Spleen (tissue), 13 donors: ENCODE measurements at places on chromosomes 13 and 19.
A peak's percentile ranks its signal among the peaks of the same experiment; 100 is the strongest.

- H3K36me3 ChIP-seq: no peaks in the 10 kb centered on the region
- no peaks in the 10 kb centered on the region for H3K27me3 ChIP-seq
- H3K27ac ChIP-seq: no peak overlapping the region
Measured at GRCh38 chr13:34076943-34077703, 259.2 kb downstream of the RFC3 start.

DNA sequence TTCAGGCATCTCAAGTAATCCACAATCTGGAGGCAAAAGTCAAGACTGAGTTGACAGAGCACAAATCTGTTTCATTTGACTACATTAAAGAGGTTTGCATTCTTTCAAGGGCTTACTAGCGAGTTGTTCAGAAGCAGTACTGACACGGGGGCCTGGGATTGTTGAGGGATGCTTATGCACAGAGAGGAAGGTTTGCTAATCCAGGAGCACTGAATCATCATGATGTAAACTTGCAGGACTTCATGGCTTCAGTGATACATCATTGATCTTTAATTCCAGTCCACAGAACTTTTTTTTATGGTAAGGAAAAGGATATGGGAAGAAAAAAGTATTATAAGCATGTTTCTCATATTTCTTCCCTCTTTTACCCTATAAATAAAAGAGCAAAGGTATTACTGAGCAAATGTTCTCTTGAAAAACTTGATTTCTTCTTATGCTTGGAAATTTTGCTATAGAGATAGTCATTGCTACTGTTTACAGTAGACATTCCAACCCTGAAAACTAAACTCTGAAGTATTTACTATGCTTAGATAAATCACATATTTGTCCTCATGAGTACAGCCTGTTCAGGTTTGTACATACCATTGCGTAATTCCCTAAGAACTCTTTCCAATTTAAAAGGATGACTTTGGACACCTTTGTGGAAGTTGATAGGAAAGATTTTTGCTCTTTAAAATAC lies 65.8 kb upstream of the KPNA3 start:
- H3K36me3 ChIP-seq: no peaks in the 10 kb centered on the region
- no peaks in the 10 kb centered on the region for H3K4me1 ChIP-seq
- DNase-seq: no peak
- H3K27ac ChIP-seq: no peak overlapping the region
- no peaks in the 10 kb centered on the region for H3K27me3 ChIP-seq

- H3K36me3 ChIP-seq: no peaks in the 10 kb centered on the region
- DNase-seq: no peak
- no peak overlapping the region for H3K27ac ChIP-seq
Measured at GRCh38 chr13:36804588-36804987, 14.4 kb upstream of the RFXAP start.

DNA sequence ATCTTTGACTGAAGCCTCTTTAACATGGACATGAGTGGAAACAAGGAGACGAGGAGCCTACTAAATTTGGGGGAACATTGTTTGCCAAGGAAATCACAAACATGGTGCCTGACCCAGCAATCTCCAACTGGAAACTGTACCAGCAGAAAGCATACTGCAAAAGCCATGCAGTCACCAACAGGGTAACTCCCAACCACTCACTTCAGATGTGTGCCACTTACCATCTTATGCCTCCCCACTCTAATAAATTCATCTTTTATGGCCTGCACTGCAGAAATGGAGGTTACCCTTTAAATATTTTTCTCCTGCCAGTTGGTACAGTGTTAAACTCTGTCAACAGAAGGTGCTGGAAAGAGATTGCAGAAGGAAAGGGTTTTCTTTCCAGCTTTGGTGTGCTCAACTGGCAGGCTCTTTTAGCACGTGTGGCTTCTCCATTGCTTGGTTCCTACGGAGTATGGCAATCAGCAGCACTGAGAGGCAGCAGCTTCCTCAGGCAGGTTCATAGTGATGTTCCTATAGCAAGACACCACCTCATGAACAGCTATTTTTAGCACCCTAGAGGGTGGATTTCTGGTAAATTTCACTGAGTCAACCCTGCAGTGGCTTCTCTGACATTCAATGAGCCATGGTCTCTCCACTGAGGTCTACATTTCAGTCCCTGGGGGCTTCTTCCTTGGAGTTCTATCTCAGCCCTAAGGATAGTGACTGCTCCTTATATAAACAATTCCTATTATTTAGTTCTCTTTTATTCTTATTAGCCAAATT lies 21.4 kb downstream of the MIR17HG start:
- no peak overlapping the region for H3K27ac ChIP-seq
- no peaks in the 10 kb centered on the region for H3K27me3 ChIP-seq
- no peaks in the 10 kb centered on the region for H3K4me1 ChIP-seq
- DNase-seq: no peak

- H3K4me3 ChIP-seq: no peak overlapping the region
- H3K4me1 ChIP-seq: peaks cover 36% of the 10 kb centered on the region
- H3K27me3 ChIP-seq: peaks cover 28% of the 10 kb centered on the region
- DNase-seq: peak; percentile 83
- peak overlapping the region; percentile 89 for H3K27ac ChIP-seq
Measured at GRCh38 chr13:33353210-33353609, 67.7 kb upstream of the STARD13 start.

- no peak overlapping the region for H3K4me3 ChIP-seq
- H3K4me1 ChIP-seq: peaks cover 28% of the 10 kb centered on the region
- no peak for DNase-seq
- H3K27ac ChIP-seq: no peak overlapping the region
- H3K27me3 ChIP-seq: no peaks in the 10 kb centered on the region
- H3K36me3 ChIP-seq: peaks cover 3% of the 10 kb centered on the region
Measured at GRCh38 chr19:13909430-13909829, 3.4 kb downstream of the CC2D1A start.

GRCh38 chr19:34393629-34394028 lies 10.6 kb upstream of the PDCD2L start:
- H3K27ac ChIP-seq: no peak overlapping the region
- no peak for DNase-seq
- H3K36me3 ChIP-seq: peaks cover 100% of the 10 kb centered on the region
- no peaks in the 10 kb centered on the region for H3K27me3 ChIP-seq

DNA sequence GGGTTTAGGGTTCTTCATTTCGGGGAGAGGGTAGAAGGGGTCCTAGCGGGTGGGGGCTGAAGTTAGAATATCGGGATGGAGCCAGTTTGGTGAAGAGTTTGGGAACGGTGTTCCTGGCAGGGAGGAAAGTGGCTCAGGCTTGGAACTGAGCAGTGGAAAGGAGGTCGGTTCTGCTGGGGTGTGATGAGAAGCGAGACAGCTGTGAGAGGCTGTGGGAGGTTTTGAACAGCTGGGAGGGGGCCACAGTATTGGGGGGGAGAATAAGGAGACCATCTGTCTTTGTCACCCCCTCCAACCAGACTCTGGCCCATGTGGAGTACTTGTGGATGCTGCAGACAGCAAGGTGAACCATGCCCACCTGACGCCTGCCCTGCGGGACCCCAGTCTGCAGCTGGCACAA lies 1.0 kb upstream of the TM6SF2 start:
- no peak for DNase-seq
- peaks cover 6% of the 10 kb centered on the region for H3K4me1 ChIP-seq
- H3K36me3 ChIP-seq: peaks cover 45% of the 10 kb centered on the region
- no peak overlapping the region for H3K27ac ChIP-seq

GRCh38 chr19:44356383-44357111 lies at the start of gene ZNF112:
ZNF112 (minus strand) TSS chr19:44356680; CDS start chr19:44340539, 16,141 bp downstream.
- H3K27ac ChIP-seq: peak within 1 kb of the TSS; percentile 48
- peak within 1 kb of the TSS; percentile 56 for H3K4me3 ChIP-seq
- DNase-seq: peak; percentile 85
- no peaks in the 10 kb centered on the region for H3K4me1 ChIP-seq
- H3K36me3 ChIP-seq: no peaks in the 10 kb centered on the region
- no peaks in the 10 kb centered on the region for H3K27me3 ChIP-seq

DNA sequence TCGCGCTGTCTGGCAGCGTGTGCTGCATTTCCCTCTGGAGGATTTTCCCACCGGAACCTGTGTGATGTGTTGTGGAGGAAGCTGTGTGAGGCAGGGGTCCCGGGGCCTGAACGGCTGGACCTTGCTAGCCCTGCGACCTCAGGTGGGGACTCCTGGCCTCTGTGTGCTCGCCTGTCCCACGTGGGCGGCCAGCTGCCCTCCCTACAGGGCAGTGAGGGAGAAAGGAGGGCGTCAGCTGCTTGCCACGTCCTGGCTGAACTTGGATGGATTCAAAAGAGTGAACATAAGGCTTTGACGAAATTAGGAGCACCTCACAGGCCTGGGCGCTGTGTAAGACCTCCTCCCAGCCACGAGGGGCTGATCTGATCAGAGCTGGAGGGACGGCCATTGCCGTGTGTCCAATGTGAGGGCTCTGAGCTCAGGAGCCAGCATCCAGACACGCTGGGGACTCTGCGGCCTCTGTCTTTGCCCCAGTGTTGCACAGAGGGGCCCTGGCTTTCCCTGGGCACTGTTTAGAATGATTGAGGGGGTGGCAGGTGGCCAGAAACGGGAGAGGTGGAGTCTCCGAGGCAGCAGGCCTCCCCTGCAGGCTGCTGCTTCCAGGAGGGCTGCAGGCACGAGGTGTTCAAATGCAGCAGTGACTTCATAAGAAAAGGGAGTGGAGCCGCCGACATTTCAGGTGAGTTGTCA lies 13.0 kb downstream of the TFDP1 start:
- peak; percentile 47 for DNase-seq
- H3K27me3 ChIP-seq: no peaks in the 10 kb centered on the region
- H3K4me3 ChIP-seq: no peak overlapping the region
- no peaks in the 10 kb centered on the region for H3K36me3 ChIP-seq
- no peaks in the 10 kb centered on the region for H3K4me1 ChIP-seq

DNA sequence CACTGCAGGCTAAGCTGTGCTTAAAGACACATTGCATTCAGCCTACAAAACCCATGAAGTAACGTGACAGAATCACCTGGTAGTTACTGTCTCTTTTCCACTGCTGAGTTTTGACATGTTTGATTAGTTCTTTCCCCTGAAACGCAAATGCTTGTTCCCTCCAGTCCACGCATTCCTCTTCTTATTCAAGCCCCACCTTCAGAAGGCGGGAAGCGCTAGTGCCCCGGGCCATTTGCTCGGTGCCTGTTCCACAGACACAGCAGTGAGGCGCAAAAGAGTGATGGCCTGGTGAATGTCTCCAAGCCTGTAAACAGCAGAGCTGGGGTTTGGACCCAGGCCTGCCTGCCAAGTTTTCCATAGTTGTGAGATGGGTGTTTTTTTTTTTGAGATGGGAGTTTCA lies 10.9 kb downstream of the ACP4 start:
- H3K27me3 ChIP-seq: no peaks in the 10 kb centered on the region
- no peak overlapping the region for H3K4me3 ChIP-seq
- no peak for DNase-seq
- no peak overlapping the region for H3K27ac ChIP-seq
- H3K36me3 ChIP-seq: peaks cover 63% of the 10 kb centered on the region

- peak; percentile 94 for DNase-seq
- no peak overlapping the region for H3K27ac ChIP-seq
- no peaks in the 10 kb centered on the region for H3K36me3 ChIP-seq
- H3K4me3 ChIP-seq: peak overlapping the region; percentile 43
Measured at GRCh38 chr19:19224852-19225494, 13.2 kb downstream of the NCAN start.

- H3K4me1 ChIP-seq: no peaks in the 10 kb centered on the region
- no peak overlapping the region for H3K27ac ChIP-seq
- no peaks in the 10 kb centered on the region for H3K36me3 ChIP-seq
- H3K27me3 ChIP-seq: no peaks in the 10 kb centered on the region
Measured at GRCh38 chr19:44438441-44438840, 9.8 kb downstream of the ZNF229 start.

DNA sequence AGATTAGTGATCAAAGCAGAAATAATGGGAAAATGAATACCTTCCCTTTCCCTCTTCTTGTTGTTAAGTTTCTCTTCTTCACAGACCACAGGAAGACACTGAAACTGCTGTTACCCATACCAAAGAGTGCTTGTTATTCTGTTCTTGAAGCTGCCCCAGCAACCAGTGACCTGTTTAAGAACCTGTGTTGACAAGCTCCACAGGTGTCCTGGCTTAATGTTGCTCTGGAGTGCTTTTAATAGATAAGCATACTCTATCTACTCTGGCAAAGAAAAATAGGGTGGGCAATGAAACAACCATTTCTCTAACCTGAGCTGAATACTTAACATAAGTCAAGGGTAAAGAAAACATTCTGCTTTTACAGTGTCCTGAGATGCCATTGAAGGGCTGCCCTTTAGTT lies 506.7 kb upstream of the GPC6 start:
- no peaks in the 10 kb centered on the region for H3K4me1 ChIP-seq
- H3K27ac ChIP-seq: no peak overlapping the region
- no peaks in the 10 kb centered on the region for H3K27me3 ChIP-seq
- no peak for DNase-seq
- H3K4me3 ChIP-seq: no peak overlapping the region

- DNase-seq: no peak
- no peak overlapping the region for H3K4me3 ChIP-seq
- no peaks in the 10 kb centered on the region for H3K4me1 ChIP-seq
- H3K36me3 ChIP-seq: no peaks in the 10 kb centered on the region
Measured at GRCh38 chr13:66348745-66349690, 881.1 kb downstream of the PCDH9 start.

- peaks cover 10% of the 10 kb centered on the region for H3K36me3 ChIP-seq
- no peaks in the 10 kb centered on the region for H3K27me3 ChIP-seq
- H3K27ac ChIP-seq: no peak overlapping the region
- H3K4me1 ChIP-seq: no peaks in the 10 kb centered on the region
- no peak for DNase-seq
- no peak overlapping the region for H3K4me3 ChIP-seq
Measured at GRCh38 chr13:100534911-100535310, 53.7 kb downstream of the GGACT start.

GRCh38 chr19:51144482-51145045 lies 2.5 kb downstream of the SIGLEC7 start:
- no peak overlapping the region for H3K4me3 ChIP-seq
- H3K4me1 ChIP-seq: no peaks in the 10 kb centered on the region
- no peak overlapping the region for H3K27ac ChIP-seq
- no peaks in the 10 kb centered on the region for H3K36me3 ChIP-seq

DNA sequence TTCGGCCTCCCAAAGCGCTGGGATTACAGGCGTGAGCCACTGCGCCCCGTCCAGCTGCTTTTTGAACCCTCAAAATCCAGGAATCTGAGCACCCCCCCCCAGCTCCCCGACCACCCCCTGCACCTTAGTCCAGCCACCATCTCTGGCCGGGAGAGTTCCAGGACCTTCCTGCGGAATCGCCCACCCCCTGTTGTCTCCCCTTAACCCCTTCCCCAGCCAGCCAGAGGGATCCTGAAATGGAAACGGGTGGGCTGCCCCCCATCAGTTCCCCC lies 772 bp upstream of the MBD3 start:
- H3K27me3 ChIP-seq: no peaks in the 10 kb centered on the region
- H3K36me3 ChIP-seq: no peaks in the 10 kb centered on the region
- peaks cover 46% of the 10 kb centered on the region for H3K4me1 ChIP-seq
- H3K27ac ChIP-seq: peak overlapping the region; percentile 97
- DNase-seq: no peak

GRCh38 chr19:10971107-10971726 lies 10.4 kb downstream of the SMARCA4 start:
- no peak for DNase-seq
- no peaks in the 10 kb centered on the region for H3K27me3 ChIP-seq
- H3K27ac ChIP-seq: no peak overlapping the region
- H3K4me1 ChIP-seq: peaks cover 36% of the 10 kb centered on the region
- H3K4me3 ChIP-seq: no peak overlapping the region

- no peak overlapping the region for H3K27ac ChIP-seq
- DNase-seq: no peak
- H3K4me1 ChIP-seq: no peaks in the 10 kb centered on the region
- H3K36me3 ChIP-seq: no peaks in the 10 kb centered on the region
- no peak overlapping the region for H3K4me3 ChIP-seq
Measured at GRCh38 chr19:9009431-9009830, 778 bp downstream of the MUC16 start.
